Stimulated activated CD8-positive, alpha-beta memory T cell treated with anti-CD3 and anti-CD28 coated beads, Interleukin-4, amount 100 ng/mL, for 1 hour (primary cell): ENCODE measurements at places on chromosomes 5 and 9.

DNA sequence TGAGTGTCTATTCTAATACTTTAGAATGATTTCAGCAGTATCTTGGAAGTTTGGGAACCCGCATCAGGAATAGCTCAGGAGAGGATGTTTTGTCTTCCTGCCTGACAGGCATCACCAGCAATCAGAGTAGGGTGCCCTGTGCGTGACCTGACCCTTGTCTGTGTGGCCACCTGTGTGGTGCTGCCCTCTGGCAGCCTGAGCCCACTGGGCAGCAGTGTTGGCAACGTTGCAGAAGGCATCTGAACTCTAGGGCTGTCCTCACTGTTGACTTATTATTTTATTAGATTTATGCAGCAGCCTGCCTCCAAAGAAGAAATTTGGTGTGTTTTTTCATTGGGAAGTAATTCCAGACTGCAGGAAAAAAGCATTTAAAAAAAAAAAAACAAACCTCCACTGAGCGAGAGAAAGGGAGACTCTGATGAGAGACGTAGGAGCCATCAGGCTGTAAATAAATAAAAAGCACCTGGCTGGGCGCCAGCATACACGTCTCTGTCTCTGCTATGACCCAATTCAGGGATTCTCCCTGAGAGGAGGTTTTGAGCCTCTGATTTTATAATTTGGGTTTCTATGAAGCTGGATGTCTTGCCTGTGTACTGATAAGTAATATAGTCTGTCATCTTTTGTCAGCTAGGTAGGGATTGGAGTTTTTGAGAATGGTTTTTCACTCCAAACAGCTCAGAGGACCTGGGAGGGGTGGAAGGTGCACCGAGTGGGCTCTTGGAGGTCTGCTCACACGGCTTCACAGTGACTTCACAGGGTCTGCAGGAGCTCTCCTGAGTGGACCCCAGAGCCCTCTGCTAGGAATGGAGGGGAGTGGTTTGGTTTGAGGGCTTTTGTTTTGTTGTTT, 49.0 kb downstream of the FAM78A start:
- DNase-seq = no peak

DNA sequence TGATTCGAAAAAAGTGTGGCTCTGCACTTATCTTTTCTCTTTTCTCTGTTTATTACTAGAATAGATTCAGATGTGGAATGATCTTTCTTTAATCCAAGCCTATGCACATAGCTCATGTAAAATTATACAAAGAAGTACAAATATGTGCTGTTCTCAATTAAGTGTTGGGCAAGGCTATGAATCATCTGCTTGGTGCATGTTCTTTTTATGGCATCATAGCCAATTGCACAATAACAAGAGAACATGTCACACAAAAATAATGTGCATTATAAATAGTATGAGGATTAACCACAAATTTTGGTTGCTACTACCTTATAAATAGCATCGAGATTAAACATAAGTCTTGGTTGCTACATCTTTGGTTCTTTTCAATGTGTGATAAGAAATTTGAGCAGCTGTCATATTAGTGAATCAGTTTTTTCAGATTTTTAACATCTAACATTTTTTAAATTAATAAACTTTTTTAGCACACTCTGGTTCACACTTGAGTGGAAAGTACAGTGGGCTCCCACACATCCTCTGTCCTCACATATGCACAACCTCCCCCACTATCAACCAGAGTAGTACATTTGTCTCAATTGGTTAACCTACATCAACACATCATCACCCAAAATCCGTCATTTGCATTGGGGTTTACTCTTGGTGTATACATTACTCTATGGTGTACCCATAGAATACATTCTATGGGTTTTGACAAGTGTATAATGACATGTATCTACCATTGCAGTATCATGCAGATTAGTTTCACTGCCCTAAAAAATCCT, 6.8 kb upstream of the RECK start:
- no peak for DNase-seq

GRCh38 chr9:4141296-4141695, 158.6 kb downstream of the GLIS3 start:
- DNase-seq = no peak

DNA sequence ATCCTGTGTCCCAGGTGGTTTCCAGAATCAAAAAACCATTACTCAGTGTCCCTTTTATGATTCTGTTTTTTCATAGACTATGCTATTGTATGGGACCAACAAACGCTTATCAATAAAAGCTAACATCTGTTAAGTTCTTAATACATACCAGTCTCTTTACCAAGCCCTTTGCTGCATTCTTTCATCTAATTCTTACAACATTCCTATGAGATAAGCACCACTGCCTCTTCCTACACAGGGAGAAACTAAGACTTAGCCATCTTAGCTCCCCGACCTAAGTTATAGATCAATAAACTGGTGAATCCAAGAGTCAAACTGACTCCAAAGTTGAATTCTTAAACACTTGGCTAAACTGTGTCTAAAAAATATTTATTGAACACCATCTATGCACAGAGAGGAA, 26.6 kb downstream of the DRD1 start:
- DNase-seq = no peak

DNA sequence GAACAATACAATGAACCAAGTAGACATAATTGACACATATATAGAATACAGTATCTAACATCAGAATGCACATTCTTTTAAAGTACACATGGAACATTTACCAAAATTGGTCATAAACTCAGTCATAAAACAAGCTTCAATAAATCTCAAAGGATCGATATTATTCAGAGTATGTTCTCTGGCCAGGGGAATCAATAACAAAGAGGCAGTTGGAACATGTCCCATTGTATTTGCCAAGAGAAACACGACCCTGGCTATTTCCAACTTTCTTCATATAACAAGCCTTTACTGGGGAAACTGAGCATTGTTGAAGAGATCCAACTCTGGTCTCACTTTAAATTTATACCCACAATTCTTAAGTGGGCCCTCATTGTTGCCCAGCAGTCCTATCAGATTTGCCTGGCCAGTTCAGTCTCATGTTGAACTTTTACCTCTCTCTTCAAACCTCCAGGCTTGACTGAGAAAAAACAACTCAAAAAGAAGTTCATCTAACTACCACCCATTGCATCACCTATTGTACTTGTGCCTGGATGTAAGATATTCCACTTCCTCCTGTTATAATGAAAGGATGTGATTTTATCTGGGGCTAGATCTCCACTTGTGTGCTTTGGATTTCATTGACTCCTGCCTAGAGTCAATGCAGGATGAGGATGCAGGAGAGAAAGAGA, 162.5 kb downstream of the HSPA4 start:
- no peak for DNase-seq

- no peak for DNase-seq
These were observed 19.0 kb downstream of the GLRX start for GRCh38 chr5:95803271-95804148.

DNA sequence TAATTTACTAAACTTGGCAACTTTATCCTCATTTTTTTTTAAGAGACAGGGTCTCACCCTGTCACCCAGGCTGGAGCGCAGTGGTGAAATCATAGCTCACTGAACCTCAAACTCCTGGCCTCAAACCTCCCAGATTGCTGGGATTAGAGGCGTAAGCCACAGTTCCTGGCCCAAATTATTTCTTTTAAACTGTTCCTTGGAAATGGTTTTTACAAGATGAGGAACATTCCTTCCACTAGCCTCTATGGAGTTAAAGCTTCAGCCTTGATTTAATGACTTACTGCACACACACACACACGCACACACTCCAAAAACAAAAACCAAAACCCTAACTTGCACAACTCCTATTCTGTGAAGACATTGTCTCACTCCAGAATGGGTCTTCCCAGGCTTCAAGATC, 77.2 kb upstream of the TARS1 start:
- no peak for DNase-seq

DNA sequence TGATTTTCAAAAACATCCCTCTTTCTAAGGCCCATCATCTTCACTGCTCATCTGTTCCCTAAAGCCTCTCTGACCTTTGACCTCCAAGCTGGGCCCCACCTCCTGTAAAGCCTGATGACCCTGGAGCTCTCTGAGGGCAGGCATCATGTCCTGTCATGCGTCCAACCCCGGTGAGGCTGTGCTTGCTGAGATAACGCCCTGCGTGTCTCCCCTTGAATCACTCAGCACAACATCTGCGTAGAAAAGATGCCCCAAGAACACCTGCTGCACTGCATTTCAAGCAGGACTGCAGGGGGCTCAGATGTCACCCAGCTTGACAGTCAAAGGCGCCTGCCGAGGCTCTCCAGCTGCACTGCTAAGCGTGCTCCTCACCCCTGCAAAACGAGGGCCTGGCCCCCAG, 78.0 kb downstream of the OTULIN start:
- DNase-seq = no peak

DNA sequence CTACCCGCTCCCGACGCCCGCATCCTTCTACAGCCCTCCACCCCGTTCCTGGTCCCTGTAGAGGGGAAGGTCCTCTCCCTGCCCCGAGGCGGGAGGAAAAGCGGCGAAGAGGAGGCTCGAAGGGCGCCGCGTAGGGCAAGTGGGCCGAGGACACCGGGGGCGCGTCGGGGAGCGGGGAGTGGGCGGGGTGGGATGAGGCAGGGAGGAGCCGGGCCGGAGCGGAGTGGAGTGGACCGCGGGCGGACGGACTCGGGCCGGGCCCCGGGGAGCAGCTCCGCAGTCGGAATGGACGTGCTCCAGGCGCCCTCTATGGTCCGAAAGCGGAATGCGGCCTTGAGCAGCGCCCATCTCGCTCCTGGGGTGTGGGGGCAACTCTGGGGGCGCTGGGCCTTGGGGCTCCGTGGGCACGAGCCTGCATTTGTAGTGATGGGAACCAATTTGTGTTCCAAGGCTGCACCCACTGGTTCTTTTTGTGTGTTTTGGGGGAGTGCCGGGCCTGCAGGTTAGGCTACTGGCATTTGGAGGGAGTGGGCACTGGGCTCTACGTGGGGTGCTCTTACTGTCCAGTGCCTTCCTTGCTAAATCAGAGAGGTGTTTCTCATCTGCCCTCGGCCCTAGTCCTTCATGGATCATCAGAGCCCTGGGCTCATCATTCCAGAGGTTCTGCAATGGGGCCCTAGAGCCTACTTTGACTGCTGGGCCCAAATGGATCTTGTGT, 7.3 kb downstream of the IRX1 start:
- DNase-seq = no peak
